Aorta (tissue), 5 donors: ENCODE measurements at places on chromosomes 7 and 10. TPM values are rescaled to one million over a fixed set of nuclear protein-coding genes. Genes with fewer than 3 reads are reported as not detected.

- H3K4me3 ChIP-seq, result no peak overlapping the region
- no peak overlapping the region for H3K27ac ChIP-seq
- no peak for DNase-seq
- H3K27me3 ChIP-seq, result no peaks in the 10 kb centered on the region
- no peaks in the 10 kb centered on the region for H3K4me1 ChIP-seq
These were observed 187.6 kb downstream of the PFKFB3 start for GRCh38 chr10:6390213-6390845.

GRCh38 chr10:123669886-123670285, 3.7 kb downstream of the GPR26 start:
- H3K27ac ChIP-seq, result no peak overlapping the region
- no peak for DNase-seq
- no peaks in the 10 kb centered on the region for H3K27me3 ChIP-seq
- H3K36me3 ChIP-seq, result no peaks in the 10 kb centered on the region
- no peak overlapping the region for H3K4me3 ChIP-seq

- H3K27ac ChIP-seq, result no peak overlapping the region
- no peak overlapping the region for H3K4me3 ChIP-seq
- DNase-seq, result peak; percentile 41
- H3K36me3 ChIP-seq, result no peaks in the 10 kb centered on the region
- no peaks in the 10 kb centered on the region for H3K4me1 ChIP-seq
- H3K27me3 ChIP-seq, result no peaks in the 10 kb centered on the region
These were observed 97.5 kb downstream of the PTPN20 start for GRCh38 chr10:47008769-47009168.

- DNase-seq, result peak; percentile 84
- H3K27ac ChIP-seq, result peak overlapping the region; percentile 83
- H3K4me1 ChIP-seq, result no peaks in the 10 kb centered on the region
- H3K27me3 ChIP-seq, result no peaks in the 10 kb centered on the region
- H3K4me3 ChIP-seq, result peak overlapping the region; percentile 73
These were observed 677 bp downstream of the TSPAN14 start for GRCh38 chr10:80454513-80455460.

DNA sequence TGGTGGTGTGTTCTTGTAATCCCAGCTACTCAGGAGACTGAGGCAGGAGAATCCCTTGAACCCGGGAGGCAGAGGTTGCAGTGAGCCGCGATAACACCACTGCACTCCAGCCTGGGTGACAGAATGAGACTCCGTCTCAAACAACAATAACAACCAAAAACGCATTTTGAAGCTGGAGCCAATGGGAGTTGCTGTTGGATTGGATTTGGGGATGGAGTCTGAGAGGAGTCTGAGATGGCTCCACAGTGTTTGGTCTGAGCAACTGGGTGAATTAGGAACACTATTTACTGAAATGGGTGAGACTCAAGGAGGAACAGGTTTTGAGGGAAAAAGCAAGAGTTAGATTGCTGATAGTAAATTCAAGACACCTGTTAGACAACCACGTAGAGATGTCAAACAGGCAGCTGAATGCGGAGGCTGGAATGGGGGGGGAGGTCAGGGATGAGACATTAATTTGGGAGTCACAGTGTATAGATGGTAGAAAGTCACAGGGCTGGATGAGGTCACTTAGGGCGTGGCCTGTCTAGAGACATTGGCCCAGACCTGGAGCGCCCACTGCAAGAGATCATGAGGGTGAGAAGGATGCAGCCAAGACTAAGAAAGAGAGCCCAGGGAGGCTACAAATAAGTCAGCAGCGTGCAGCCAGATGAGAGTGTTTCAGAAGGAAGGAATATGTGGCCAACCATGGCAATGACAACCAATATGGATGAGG, 56.4 kb downstream of the CYCS start:
- no peak overlapping the region for H3K27ac ChIP-seq

DNA sequence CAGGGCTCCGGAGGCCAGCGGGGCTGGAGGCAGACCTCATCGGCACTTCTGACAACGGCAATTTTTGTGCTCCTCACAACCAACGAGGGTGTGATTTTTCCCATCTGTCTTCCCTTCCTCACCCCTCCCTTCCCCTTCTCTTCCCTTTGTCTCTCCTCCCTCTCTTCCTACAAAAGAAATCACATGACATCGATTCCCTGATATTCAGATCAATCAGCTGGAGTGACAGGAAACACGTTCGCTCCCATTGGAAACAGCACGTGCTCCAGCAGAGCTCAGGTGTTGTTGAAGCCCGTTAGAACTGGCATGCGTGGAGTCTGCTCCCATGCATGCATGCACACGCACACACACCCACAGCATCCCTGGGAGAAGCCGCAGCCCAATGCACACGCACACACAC, 222.4 kb downstream of the PTPRN2 start:
- H3K36me3 ChIP-seq, result no peaks in the 10 kb centered on the region
- H3K4me1 ChIP-seq, result no peaks in the 10 kb centered on the region

Gene VPS41
- 92.3 TPM for total RNA-seq

GRCh38 chr10:604716-605631, 84.5 kb downstream of the DIP2C start:
- no peak overlapping the region for H3K27ac ChIP-seq
- H3K4me3 ChIP-seq, result no peak overlapping the region
- no peaks in the 10 kb centered on the region for H3K27me3 ChIP-seq
- no peaks in the 10 kb centered on the region for H3K36me3 ChIP-seq
- DNase-seq, result peak; percentile 16

Gene RTKN2
- 0.29 TPM for total RNA-seq

- DNase-seq, result peak; percentile 80
- H3K4me3 ChIP-seq, result no peak overlapping the region
- H3K36me3 ChIP-seq, result no peaks in the 10 kb centered on the region
- H3K27ac ChIP-seq, result no peak overlapping the region
These were observed 88.1 kb upstream of the DDC start for GRCh38 chr7:50653126-50653864.

- no peaks in the 10 kb centered on the region for H3K4me1 ChIP-seq
- H3K36me3 ChIP-seq, result no peaks in the 10 kb centered on the region
- no peak overlapping the region for H3K4me3 ChIP-seq
- H3K27me3 ChIP-seq, result no peaks in the 10 kb centered on the region
These were observed 3.8 kb downstream of the TRPV6 start for GRCh38 chr7:142881586-142882337.

DNA sequence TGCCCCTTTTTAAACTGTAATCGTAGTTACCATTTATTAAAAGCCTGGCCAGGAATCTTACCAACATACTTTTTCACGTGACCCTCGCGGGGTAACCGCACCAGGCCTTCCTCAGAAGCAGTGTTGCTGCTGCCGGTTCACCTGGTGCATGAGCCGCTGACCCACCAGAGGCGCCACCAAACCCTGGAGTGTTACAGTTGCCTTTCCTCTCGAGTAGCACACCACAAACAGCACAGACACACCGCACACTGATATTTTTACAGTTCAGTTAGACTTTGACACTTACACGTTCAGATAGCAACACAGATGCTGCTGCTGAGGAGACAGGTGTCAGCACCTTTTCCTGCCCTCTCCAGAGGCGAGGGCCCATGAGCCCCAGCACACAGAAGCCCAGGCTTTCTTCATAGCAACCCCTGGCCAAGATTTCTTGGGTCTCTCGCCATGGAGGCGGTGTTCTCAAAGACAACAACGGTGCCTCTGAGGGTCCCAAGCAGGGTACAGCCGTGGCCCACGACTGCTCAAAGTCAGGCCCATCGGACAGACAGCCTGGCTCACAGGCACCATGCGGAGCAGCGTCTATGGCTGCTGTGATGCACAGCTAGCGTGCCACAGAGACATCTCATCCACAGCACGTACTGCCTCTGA, 123.1 kb downstream of the DIP2C start:
- H3K27ac ChIP-seq, result no peak overlapping the region
- no peaks in the 10 kb centered on the region for H3K36me3 ChIP-seq
- H3K4me3 ChIP-seq, result no peak overlapping the region
- no peak for DNase-seq
- no peaks in the 10 kb centered on the region for H3K4me1 ChIP-seq
- no peaks in the 10 kb centered on the region for H3K27me3 ChIP-seq

- H3K4me1 ChIP-seq, result no peaks in the 10 kb centered on the region
- no peaks in the 10 kb centered on the region for H3K36me3 ChIP-seq
- H3K27me3 ChIP-seq, result no peaks in the 10 kb centered on the region
- no peak overlapping the region for H3K4me3 ChIP-seq
These were observed 1.3 kb downstream of the GJD4 start for GRCh38 chr10:35606430-35606829.

- no peaks in the 10 kb centered on the region for H3K36me3 ChIP-seq
- H3K27me3 ChIP-seq, result no peaks in the 10 kb centered on the region
- H3K4me3 ChIP-seq, result no peak overlapping the region
These were observed 125.2 kb downstream of the RNF216 start for GRCh38 chr7:5656233-5656632.

Gene TMEM229A
- not detected for total RNA-seq

DNA sequence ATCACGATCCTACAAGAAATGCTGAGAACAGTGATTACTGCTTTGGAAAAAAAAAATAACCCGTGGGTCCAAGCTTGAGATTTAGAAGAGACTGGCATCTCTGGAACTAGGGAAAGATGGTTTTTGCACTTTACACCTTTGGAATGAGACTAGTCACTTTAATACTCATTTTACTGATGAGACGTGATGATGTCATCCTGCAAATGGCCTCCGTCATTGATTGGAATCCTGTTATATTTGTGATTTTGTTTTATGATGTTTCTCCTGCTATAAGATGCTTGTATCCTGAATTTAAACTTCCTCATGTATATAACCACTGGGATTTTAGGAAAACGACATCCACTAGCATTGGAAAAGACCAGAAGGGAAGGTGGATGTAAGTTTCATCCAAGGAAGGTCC, 361.3 kb upstream of the AOAH start:
- DNase-seq, result no peak
- peaks cover 4% of the 10 kb centered on the region for H3K4me1 ChIP-seq
- H3K27ac ChIP-seq, result no peak overlapping the region

Gene FAM25G
- total RNA-seq, result not detected

Gene ANKRD1
- 62.9 TPM for total RNA-seq
